ENCODE measurements at places on chromosomes 6 and 20.

DNA sequence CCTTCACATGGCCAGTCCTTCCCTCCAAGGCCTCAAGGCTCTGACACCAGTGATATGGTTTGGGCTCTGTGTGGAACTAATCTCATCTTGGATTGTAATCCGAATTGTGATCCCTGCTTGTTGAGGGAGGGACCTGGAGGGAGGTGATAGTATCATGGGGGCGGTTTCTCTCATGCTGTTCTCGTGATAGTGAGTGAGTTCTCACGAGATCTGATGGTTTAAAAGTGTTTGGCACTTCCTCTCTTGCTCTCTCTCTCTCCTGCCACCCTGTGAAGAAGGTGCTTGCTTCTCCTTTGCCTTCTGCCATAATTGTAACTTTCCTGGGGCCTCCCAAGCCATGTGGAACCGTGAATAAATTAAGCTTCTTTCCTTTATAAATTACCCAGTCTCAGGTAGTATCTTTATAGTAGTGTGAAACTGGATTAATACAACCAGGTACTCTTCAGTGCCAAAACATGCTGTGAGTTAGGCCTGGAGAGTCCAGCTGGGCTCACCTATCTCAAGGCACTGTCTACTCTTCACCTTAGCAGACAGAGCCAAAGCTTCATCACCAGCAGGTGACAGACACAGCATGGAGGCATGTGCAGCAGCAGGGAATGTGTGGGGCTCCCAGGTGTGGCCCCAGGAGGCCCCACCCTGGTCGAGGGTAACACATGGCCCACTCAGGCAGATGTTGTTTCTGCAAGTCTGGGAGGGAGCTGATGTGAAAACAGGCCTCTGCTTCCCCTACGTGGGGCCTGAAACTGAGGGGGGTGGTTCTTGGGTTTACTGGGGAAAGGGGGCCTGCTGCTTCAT lies 97.5 kb upstream of the CDYL start:
- DNase-seq, result no peak

DNA sequence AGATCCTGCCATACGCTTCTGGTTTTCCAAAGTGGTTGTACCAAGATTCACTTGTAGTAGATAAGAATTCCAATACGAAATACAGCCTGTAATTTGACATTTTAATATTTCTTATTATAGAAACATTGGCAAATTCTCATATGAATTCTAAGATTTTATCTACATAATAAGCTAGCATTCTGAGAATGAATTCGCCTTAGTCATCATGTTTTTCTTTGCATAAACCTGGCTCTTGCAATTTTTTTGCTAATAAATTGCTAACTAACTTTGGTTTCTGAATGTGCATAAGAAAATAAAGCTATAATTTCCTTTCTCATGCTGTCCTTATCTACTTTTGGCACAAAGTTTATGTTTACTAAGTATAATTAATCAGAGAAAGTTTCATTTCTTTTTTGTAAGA lies 673.0 kb downstream of the PTPRT start:
- DNase-seq, result no peak

DNA sequence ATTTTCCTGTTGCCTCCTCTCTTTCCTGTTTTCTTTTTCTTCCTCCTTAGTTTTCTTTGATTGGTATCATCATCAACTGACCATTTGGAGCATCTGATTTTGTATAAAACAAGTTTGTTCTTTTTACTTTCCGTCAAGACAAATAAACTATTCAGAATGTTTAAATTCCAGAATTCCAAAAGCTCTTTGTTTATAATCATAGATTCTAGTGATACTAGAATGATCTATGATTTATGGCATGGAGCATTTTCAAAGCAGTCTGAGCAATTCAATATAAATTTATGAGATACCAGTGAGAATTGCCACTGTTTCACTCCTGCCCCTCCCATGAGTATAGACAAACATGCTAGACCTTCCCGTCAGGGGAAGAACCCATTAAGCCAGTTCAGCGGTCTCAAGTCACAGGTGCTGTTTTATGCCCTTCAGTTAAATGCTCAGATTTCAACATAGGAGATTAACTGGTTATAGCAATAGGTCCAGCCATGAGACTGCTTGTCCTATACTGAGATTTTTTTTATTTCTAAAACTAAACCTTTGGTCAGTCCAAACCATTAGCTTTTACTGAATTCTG lies 60.7 kb downstream of the GRIK2 start:
- no peak for DNase-seq

DNA sequence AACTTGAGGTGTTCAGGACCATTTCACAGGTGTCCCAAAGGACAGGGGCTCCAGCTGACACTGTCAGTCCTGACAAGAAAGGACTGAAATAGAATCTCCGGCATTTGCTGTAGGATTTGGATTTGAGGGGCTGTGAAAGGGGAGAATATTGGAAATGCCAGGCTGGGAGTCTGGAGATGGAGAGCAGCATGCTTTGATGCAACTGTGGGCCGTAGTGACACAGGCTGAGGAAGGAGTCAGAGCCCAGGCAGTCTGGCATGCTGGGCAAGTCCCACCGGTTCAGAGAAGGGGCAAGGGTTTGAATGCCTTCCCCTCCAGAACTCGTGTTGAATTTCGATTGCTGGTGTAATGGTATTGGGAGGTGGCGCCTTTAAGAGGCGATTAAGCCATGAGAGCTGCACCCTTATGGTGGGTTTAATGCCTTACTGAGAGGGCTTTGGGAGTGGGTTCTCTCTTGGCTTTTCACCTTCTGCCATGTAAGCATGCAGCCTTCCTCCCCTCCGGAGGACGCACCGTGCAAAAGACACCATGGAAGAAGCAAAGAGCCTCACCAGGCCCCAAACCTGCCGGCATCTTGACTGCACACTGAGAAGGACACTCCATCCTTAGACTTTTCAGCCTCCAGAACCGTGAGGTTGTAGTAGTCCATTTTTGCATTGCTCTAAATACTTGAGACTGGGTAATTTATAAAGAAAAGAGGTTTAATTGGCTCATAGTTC lies 9.4 kb upstream of the PYGB start:
- DNase-seq, result no peak

DNA sequence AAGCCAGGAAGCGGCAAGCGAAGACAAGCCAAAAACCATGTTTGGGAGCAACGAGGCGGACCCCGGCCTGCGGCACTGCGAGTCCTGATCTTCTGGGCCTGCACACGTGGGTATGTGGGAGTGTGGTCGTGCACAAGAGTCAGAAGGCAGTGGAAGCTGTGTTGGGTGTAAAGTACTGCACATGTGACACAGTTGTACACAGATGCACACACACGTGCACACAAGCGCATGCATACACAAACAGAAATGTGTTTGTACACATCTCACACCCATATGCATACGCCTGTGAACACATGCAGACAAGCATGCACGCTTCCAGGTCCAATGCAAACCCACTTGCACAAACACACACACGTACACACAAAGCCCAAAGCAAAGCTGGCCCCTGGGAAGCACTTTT lies 52.6 kb upstream of the SLCO4A1 start:
- no peak for DNase-seq

DNA sequence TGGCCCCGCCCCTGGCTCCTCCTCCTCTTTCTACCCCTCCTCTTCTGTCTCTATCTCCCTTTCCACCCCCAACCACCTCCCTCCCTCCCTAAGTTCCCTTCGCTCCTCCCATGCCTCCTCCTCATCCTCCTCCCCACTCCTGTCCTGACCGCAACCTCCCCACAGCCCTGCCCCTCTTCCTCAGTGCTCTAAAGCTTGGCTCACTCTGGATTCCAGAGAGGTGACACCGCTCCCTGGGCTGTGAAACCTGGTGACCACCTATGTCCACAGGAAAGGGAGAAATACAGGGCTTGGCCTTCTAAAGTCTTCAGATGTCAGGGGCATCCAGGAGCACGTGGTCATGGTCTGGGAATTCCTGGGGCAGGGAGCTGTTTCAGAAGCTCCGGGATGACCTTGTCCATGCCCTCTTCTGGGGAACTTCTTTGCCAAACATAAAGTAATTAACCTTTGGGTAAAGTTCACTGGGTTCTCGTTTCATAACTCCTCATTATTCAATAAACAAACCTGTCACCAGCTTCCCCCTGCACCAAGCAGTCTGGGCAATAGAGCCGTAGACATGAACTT lies 345 bp upstream of the CST5 start:
- no peak for DNase-seq

- no peak for DNase-seq
Observed at GRCh38 chr6:47160702-47161101, 118.6 kb upstream of the ADGRF1 start.

- DNase-seq, result peak; percentile 15
Observed at GRCh38 chr6:20402342-20403069, 827 bp downstream of the E2F3 start.

GRCh38 chr6:14277405-14277930 lies 159.9 kb downstream of the CD83 start:
- DNase-seq, result no peak

DNA sequence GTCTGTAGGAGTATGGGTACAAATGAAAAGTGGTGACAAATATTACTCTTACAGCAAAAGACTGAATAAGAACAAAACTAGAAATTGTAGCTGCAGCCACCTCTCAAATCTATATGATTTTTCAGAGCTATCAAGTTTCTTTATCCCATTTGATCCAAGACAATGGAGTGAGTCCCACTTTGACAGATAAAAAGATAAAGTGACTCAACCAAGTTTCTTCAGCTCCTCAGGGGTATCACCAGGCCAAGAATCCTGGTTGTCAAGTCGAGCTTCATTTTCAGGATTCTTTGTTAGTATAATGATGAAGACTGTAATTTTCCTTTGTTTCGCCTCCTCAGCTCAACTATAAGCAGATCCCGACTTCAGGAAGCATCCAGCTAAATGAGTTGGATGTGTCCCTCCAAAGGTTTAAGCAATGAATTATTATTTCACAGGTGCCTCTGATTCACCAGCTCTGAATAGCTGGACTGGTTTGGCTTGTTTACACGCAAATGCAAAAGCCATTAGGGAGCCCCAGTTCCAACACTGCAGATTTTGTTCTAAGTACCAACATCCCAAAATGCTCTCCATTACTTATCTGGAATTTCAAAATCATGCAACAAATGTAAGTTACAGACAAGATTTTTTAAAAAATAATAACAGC lies 238.9 kb downstream of the MAFB start:
- no peak for DNase-seq

- DNase-seq, result no peak
Observed at GRCh38 chr6:140980265-140980887, 1152.3 kb upstream of the GJE1 start.

GRCh38 chr6:135655055-135655454 lies 157.5 kb upstream of the AHI1 start:
- DNase-seq, result no peak

DNA sequence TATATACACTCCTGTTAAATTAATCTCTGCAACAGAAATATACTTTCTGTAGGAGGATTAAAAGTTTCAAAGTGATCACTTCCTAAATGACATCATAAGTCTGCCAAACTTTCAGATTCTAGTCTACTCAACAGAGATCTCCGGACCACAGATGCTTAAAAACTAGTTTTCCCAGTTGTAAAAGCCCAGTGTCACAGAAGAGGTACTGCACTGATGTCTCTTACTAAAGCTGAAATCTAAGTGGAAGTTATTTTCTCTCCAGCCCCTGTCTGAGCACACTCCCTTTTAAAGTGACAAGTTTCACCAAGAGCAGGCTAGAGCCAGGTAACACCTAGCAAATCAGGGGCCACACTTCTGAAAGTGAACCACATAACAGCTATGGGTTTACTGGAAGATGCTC lies 71.6 kb upstream of the DST start:
- no peak for DNase-seq

GRCh38 chr20:38321959-38322598 lies 18.1 kb downstream of the BPI start:
- DNase-seq, result no peak

GRCh38 chr20:15333170-15333569 lies 995.8 kb upstream of the FLRT3 start:
- no peak for DNase-seq

GRCh38 chr6:69980624-69981023 lies 114.3 kb downstream of the COL19A1 start:
- no peak for DNase-seq

- no peak for DNase-seq
Observed at GRCh38 chr6:26272171-26272637, 92.8 kb upstream of the BTN3A2 start.

- DNase-seq, result no peak
Observed at GRCh38 chr6:12288211-12288618, 1.9 kb upstream of the EDN1 start.

DNA sequence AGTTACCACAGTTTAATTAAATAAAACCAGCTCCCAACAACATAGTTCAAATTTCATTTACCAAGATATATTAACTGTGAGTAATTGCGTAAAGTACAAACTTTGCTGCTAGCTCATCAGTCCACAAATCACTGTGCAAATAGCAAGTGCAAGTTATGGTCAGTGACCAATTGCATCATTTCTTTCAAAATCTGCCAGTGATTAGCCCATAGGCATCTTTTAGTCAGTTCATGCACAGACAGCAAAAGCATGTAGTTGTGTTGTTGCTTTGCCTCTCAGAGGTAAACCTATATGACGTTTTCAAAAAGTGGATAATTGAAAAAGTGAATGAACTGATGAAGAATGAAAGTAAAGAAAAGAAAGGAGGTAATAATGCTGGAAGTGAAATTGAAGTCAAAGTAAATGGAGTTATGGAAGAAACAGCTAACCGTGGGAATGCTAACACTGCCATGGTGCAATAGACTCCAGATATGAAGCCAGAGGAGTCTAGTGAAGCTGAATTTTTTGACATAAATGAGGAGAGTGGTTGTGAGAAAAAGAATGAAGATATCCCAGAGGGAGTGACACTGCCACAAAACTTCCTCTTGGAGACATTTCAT lies 36.5 kb downstream of the ENPP1 start:
- no peak for DNase-seq

GRCh38 chr6:97427648-97428047 lies 144.6 kb upstream of the MMS22L start:
- no peak for DNase-seq

GRCh38 chr20:9281803-9282202 lies 212.9 kb downstream of the PLCB4 start:
- DNase-seq, result no peak

GRCh38 chr6:160972111-160972510 lies 19.5 kb upstream of the MAP3K4 start:
- no peak for DNase-seq

DNA sequence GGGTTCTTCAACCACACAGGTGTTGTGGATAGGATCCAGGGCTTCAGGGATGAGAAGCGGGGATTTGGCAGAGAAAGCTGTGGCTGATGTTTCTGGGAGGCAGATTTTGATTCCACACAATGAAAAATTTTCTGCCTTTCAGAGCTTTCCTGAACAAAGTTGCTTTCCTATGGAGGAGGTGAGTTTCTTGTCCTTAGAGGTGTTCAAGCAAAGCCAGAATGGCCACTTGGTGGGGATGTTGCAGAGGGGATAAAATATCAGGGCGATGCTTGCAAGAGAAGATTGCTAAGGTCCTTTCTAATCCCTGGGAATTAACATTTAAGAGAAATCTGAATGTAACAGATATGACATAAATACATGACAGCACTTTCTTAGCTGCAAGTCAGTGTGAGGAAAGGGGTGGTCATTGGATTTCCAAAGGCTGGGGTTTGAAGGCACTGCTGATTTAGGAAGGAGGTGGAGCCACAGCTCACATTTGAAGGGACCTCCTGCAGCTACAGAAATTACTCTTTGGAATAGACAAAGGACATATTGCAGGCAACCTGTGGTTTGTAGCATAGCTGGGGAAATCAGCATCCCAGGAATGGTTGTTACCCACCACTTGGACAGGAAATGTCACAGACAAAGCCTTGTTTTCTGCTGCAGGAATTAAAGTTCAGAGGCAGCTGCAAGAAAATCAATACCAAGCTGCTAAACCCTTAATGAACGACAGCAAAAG lies 271.1 kb upstream of the CHD6 start:
- no peak for DNase-seq

GRCh38 chr6:35170891-35171290 lies 29.8 kb upstream of the TCP11 start:
- DNase-seq, result no peak

GRCh38 chr20:5848711-5849505 lies 98.7 kb downstream of the SHLD1 start:
- no peak for DNase-seq

GRCh38 chr20:15205028-15205427 lies 867.6 kb upstream of the FLRT3 start:
- no peak for DNase-seq

Measured in stimulated activated CD8-positive, alpha-beta memory T cell treated with anti-CD3 and anti-CD28 coated beads, Interleukin-7, amount 100 ng/mL, for 48 hours (primary cell).